ENCODE measurements at places on chromosomes 5 and 9. TPM values are rescaled to one million over a fixed set of nuclear protein-coding genes. Genes with fewer than 3 reads are reported as not detected.

GRCh38 chr5:128424646-128425045 lies 113.4 kb downstream of the FBN2 start:
- no peaks in the 10 kb centered on the region for H3K27me3 ChIP-seq
- H3K4me1 ChIP-seq = no peaks in the 10 kb centered on the region
- no peak for DNase-seq
- H3K4me3 ChIP-seq = no peak overlapping the region
- no peak overlapping the region for H3K27ac ChIP-seq

DNA sequence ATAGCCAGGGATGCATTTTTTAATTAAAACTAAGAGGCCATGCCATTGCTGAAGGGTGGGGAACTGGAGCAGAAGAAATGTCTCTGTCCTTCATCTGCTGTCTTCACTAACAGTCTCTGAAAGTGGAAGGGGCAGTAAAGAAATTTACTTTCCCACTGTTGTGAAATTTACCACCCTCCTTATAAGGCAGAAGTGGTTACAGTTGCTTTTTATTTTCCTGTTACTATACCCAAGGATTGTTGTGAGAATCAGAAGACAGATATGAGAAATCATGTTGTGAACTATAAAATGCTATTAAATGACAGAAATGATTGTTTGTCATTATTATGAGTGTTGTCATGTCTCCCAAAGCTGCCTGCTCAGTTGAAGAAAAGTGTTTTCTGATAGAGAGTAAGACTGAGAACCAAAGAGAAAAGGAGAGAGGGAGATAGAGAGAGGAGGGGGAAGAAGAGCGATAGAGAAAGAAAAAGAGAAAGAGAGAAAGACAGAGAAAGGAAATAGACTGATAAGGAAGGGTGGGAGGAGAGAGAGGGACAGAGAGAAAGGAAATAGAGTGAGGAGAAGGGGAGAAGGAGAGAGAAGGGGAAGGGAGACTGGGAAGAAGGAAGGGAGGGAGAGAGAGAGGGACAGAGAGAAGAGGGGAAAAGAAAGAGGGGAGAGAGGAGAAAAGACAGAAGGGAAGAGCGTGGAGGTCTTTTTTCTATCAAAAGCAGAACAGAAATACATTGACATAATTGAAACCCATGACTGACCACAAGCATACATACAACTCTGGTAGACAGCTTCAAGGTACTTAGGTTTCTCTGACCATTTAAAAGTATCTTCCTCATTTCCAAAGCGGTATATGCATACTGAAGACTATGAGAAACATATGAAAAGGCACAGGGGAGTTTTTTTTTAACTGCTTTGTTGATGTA lies 22.5 kb downstream of the SEC61B start:
- H3K27ac ChIP-seq = no peak overlapping the region
- DNase-seq = no peak

MZB1 gene
- total RNA-seq = 0.95 TPM

DNA sequence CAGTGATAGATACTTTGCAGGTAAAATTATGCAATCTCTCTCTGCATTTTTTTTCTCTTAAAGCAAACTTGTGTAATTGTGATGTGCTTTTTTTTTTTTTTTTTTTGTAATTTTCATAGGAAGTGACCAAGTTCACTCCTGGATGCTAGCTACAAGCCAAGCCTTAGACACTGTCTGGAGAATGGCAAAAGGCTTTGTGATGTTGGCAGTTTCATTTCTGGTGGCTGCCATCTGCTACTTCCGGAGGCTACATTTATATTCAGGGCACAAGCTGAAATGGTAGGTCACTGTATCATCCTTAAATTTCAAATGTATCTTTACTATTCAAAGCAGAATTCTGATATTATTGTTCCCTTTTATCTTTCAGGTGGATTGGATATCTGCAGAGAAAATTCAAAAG lies 19.3 kb downstream of the OTULINL start:
- no peaks in the 10 kb centered on the region for H3K27me3 ChIP-seq
- H3K27ac ChIP-seq = no peak overlapping the region
- no peaks in the 10 kb centered on the region for H3K36me3 ChIP-seq
- no peaks in the 10 kb centered on the region for H3K4me1 ChIP-seq
- no peak for DNase-seq

DNA sequence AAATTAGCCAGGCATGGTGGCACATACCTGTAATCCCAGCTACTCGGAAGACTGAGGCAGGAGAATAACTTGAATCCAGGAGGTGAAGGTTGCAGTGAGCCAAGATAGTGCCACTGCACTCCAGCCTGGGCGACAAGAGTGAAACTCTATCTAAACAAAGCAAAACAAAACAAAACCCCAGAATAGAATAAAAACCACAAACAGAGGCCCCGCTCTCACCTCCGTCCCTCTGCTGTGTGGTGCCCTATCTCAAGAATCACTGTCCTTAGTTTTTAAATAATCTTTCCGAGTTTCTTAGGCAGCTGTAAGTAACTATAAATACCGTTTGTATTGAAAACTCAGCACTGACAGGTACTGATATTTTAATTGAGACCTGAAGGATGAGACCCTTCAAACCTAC lies 42.7 kb upstream of the IER5L start:
- no peak for DNase-seq
- H3K27ac ChIP-seq = no peak overlapping the region
- H3K4me1 ChIP-seq = peaks cover 4% of the 10 kb centered on the region
- no peaks in the 10 kb centered on the region for H3K27me3 ChIP-seq
- no peaks in the 10 kb centered on the region for H3K36me3 ChIP-seq

DNA sequence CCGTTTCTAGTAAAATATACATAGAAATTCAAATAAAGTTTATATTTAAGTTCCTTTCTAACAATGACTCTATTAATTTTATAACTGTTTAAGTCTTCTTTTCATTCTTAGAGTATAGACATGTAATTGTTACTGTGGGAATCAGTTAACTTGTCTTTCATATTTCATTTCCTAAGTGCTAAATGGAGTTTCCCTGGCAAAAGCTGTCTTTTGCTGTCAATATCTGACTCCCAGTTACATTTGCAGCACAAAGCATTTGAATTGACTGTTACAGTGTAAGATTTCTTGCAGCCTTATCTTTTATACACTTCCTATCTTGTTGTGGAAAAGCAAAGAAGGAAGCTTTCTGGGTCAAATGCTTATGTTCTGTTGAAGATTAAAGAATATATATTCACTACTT lies 1026.3 kb downstream of the CDH9 start:
- no peaks in the 10 kb centered on the region for H3K36me3 ChIP-seq
- no peak overlapping the region for H3K4me3 ChIP-seq
- H3K27ac ChIP-seq = no peak overlapping the region

DNA sequence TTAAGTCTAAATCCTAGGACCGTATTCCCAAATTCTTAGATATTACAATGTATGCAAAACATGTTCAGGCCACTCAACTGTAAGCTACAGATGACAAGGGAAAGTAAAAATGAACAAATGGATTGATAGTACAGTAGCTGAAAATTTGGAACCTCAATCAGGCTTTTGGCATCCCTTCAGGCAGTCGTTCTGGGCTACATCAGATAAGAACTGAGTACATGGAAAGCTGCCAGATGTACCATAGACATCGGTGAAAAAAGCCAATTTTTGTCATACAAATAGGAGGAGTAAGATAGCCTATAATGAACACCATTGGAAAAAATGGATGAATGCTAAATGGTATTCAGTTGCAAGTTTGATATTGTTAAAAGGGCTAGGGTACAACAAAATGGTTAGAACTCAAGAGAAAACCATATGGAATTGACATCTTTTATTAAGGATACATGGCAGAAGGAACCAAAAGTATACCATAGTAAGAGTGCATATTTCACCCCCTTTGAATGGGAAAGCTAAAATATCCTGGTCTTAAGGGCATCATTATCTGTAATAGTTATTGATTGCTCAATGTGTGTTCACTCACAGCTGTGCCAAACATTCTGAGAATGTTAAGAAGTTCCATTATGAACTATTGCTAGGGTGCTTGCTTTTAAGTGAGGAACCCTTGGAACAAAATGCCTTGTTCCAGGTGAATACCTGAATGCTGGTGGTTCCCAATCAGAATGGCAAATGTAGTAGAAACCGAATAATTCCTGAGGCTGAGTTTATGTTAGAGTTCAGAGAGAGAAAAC lies 86.4 kb downstream of the NR3C1 start:
- H3K4me3 ChIP-seq = no peak overlapping the region
- H3K27ac ChIP-seq = no peak overlapping the region
- DNase-seq = peak; percentile 35
- H3K36me3 ChIP-seq = no peaks in the 10 kb centered on the region
- H3K4me1 ChIP-seq = peaks cover 5% of the 10 kb centered on the region
- no peaks in the 10 kb centered on the region for H3K27me3 ChIP-seq

DNA sequence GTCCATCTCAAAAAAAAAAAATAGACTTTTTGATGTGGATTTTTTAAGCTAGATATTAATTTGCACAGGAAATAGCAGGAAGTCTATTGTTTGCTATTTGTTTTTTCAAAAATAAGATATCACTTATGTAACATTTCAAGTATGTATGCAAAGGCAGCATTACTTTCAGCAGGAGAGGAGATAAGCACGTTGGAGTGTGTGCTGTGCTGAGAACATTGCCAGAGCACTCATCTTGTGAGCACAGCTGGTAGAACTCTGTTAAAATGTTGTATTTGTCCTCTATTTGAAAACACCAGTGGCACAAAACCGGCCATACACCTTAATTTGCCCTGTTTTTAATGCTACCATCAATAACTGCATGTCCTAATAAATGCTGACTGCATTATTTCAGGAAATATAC lies 1061.9 kb upstream of the CDH18 start:
- no peaks in the 10 kb centered on the region for H3K36me3 ChIP-seq
- no peak overlapping the region for H3K27ac ChIP-seq
- H3K4me1 ChIP-seq = no peaks in the 10 kb centered on the region
- no peak overlapping the region for H3K4me3 ChIP-seq
- no peak for DNase-seq

- H3K27ac ChIP-seq = no peak overlapping the region
- DNase-seq = no peak
- no peaks in the 10 kb centered on the region for H3K27me3 ChIP-seq
- H3K4me3 ChIP-seq = no peak overlapping the region
These were observed 285.9 kb downstream of the ARHGEF28 start for GRCh38 chr5:73911761-73912393.

DNA sequence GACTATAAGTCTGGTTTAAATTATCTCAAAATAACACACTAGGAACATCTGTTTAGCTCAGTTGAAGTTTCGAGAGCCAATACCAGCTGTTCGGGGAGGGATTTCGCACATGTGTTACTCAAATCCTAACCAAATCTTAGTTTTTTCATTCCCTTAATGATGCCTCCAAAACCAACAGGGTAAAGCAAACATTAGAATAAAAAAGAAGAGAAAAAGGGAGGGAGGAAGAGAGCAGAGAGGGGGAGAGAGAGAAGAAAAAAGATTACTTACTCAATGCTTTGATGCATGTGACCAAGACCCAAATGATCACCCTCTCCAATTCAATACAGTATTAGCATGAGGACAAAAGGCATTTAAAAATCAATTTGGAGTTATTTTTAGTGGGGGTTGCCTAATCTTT lies 86.0 kb upstream of the NR5A1 start:
- H3K4me1 ChIP-seq = no peaks in the 10 kb centered on the region
- DNase-seq = no peak
- H3K4me3 ChIP-seq = no peak overlapping the region
- no peaks in the 10 kb centered on the region for H3K27me3 ChIP-seq

DNA sequence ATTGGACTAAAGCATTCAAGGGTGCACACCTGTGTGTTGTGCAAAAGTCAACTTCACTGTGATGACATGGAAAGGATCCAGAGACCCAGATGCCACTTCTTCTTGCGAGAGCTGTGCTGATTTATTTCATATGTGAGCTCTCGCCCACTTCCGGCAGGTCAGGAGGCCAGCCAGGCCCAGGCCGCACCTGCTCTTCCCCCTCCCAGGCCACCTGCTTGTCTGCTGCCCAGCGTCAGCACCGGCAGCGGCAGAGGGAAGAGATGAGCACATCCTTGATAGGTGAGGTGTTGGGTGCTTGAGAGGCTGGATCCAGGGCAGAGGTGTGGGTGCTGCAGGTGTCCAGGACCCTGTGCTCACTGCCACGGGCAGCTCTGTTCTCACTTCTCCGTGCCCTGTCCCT lies 242.9 kb downstream of the FANCC start:
- H3K4me1 ChIP-seq = peaks cover 57% of the 10 kb centered on the region
- no peak overlapping the region for H3K4me3 ChIP-seq
- no peaks in the 10 kb centered on the region for H3K36me3 ChIP-seq

ORM2 gene
- total RNA-seq = 1.8 TPM

- DNase-seq = no peak
- no peaks in the 10 kb centered on the region for H3K27me3 ChIP-seq
- H3K4me1 ChIP-seq = no peaks in the 10 kb centered on the region
These were observed 31.7 kb downstream of the CLTA start for GRCh38 chr9:36222449-36222848.

DNA sequence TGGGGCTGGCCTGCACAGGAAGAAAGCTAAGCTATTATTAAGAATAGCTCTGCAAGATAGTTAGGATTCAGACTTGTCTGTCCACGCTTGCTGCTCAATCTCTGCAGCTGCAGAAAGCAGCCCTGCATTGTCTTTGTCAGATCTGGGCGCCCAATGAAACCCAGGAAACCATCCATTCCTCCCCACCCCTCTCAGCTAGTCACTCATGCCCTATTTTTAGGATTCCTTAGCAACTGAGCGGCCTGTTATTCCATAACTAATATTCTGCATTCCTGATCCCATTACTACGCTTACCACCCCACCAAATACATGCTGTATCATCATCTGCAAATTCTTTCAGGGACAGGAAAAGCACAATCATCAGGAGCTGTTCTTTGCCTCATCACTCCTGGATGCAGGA lies 52.9 kb upstream of the APC start:
- H3K4me1 ChIP-seq = peaks cover 14% of the 10 kb centered on the region
- H3K36me3 ChIP-seq = no peaks in the 10 kb centered on the region
- no peak overlapping the region for H3K27ac ChIP-seq
- H3K4me3 ChIP-seq = no peak overlapping the region
- DNase-seq = no peak

- no peaks in the 10 kb centered on the region for H3K27me3 ChIP-seq
- H3K4me1 ChIP-seq = peaks cover 39% of the 10 kb centered on the region
- no peaks in the 10 kb centered on the region for H3K36me3 ChIP-seq
- H3K4me3 ChIP-seq = no peak overlapping the region
- DNase-seq = no peak
These were observed 74.9 kb downstream of the FBXL7 start for GRCh38 chr5:15574806-15575325.

GRCh38 chr5:111856876-111857466 lies 100.0 kb upstream of the NREP start:
- no peaks in the 10 kb centered on the region for H3K27me3 ChIP-seq
- no peak overlapping the region for H3K4me3 ChIP-seq
- H3K27ac ChIP-seq = no peak overlapping the region
- H3K36me3 ChIP-seq = no peaks in the 10 kb centered on the region
- no peak for DNase-seq
- no peaks in the 10 kb centered on the region for H3K4me1 ChIP-seq

Measured in adrenal gland (tissue), 19 donors.